ENCODE measurements at places on chromosomes 13 and 19.

DNA sequence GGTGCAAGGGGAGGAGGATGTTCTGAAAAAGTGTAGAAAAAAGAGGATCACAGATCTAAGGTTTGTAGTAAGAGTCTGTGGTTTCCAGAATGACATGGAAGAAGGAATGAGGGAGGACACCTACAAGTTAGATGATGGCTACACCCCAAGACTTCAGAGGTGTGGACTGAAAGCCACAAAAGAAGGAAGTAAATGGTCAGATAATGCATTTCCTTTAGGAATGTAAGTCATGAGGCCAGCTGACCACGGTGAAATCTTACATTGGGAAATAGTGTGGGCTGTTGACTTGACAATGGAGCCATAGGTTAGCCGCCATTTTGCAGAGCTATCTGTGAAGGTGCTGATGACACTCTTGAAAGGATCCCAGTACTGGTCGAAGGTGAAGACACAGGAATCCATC is 25.3 kb upstream of the FBXO27 start:
- DNase-seq = no peak

- peak; percentile 28 for DNase-seq
Measured at GRCh38 chr19:29535214-29535831, 9.5 kb downstream of the VSTM2B start.

- no peak for DNase-seq
Measured at GRCh38 chr13:43879755-43880181, at the start of gene LACC1. LACC1 (plus strand) TSS chr13:43879904; CDS start chr13:43880986, 1,082 bp downstream.

GRCh38 chr19:46209051-46209450 is 20.5 kb upstream of the IGFL1 start:
- no peak for DNase-seq

DNA sequence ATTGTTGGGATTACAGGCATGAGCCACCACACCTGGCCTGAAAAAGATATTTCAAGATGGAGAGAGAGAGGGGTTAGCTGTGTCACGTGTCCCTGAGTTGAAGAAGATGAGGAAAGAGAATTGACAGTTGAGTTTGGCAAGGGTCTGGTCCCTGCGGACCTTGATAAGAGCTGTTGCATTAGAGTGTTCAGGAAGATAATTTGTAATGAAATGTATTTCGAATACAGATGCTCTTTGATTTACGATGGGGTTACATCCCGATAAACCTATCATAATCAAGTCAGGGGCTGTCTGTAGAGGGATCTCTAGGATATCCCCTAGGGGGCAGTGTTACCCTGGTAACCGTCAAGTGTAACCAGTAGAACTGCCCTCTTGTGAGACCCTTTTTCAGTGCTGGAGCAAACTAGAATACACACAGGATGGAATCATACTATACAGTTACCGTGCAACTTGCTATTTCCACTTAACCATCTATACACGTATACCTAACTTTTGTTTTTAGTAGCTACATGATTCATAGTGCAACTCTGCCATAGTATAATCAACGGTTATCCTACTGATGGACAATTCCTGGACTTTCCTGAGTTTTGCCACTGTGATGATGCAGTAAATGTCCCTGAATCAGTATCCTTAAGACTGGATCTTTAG is 1.5 kb upstream of the ELOF1 start:
- DNase-seq = peak; percentile 68

- no peak for DNase-seq
Measured at GRCh38 chr19:47711652-47712242, 1.5 kb upstream of the EHD2 start.

DNA sequence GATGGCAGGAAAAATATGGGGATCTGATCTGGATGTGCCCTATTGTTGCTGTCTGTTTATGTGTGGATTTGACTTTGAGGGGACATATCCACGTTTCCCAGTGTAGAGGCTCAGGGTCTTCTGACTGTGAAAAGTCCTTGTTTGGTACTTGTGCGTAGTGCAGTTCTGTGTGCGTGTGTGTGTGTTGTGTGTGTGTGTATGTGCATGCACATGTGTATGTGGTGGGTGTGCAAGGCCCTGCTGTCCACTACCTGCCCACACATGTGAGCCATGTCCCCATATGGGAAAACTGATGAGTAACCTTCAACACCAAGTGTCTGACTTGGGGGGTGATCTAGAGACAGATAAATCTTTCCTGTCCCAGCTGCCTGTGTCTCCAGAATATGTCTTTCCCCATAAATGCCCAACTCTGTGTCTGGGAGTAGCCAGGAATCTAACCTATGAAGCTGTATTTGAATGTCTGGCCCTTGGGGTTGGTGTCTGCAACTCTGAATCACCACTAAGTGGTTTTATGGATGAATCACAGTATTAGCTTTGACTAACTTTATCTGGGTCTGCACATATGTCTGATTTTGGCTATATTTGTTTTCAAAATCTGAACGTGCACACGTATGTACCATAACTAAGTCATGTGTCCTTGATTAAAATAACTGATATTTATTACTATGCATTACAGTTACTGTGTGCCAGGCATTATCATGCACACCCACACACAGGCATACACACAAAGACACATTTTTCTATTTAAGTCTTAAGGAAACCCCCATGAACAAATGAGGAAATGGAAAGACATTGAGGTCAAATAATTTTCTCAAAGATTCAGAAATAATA is 17.4 kb downstream of the KLK2 start:
- no peak for DNase-seq

DNA sequence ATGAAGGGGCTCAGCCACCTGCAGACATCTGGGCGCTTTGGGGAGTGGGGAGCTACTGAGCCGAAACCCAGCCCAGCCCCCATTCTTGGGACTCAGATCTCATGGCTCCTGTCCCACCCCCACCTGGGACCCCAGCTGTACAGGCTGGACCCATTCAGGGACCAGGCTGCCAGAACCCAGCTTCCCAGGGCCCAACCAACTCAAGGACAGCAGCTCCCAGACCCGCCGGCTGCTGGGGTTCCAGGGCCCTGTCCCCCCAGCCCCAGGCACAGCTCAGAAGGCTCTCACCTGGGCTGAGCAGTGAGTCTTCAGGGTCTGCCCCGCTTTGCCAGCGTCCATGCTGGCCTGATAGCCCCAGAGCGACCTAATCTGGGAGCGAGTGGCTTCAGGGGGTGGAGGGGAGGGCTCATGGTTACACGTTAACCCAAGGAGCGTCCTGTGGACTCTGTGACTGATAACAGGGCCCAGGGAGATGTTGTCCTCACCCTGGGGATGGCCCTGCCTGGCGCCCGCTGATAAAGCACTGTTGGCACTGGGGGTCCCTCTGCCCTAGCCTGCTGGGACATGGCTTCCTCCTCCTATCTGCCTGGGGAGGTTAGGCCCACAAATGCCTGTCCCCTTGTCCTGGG is at the start of gene TMEM86B:
Gene TMEM86B, minus strand, starts transcription at position 361 of the 629 bp plus-strand sequence. Its CDS starts 22 bp downstream, at position 339.
- DNase-seq = no peak

- DNase-seq = no peak
Measured at GRCh38 chr13:40874138-40874779, 84.8 kb downstream of the SLC25A15 start.

- DNase-seq = no peak
Measured at GRCh38 chr13:44879452-44880058, 109.7 kb downstream of the NUFIP1 start.

DNA sequence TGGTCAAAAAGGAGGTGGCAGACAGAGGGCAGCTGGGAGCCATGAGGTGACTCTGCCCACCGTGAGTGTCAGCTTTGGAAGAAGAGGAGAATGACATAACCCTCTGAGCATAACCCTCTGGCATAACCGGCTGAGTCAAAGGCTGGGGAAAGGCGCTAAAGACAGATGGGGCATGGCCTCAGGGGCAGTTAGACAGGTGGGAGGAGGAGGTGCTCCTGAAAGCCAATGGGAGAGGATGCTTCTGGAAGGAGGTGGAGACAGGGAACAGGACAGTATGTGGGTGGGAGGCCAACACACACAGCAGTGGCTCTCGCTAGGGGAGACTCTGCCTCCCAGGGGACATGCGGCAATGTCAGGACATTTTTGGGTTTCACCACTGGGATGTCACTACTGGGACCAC is 17.1 kb downstream of the ELAVL1 start:
- no peak for DNase-seq

DNA sequence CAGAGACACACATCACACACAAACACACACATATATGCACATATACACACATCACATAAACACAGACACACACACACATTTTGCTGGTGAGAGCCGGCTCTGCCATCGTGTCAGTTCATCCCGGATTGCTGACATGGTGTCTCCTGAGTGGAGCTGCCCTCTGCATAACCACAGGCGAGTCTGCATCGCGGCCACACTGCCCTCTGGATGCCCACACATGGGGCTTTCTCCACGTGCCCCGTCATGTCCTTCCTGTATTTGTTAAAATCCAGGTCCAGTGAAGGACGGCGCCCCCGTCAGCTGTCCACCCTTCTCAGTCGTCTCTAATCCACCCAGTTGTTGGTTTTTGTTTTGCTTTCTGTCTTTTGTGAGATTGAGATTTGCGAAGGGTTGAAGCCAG is 52.6 kb upstream of the F7 start:
- DNase-seq = no peak

DNA sequence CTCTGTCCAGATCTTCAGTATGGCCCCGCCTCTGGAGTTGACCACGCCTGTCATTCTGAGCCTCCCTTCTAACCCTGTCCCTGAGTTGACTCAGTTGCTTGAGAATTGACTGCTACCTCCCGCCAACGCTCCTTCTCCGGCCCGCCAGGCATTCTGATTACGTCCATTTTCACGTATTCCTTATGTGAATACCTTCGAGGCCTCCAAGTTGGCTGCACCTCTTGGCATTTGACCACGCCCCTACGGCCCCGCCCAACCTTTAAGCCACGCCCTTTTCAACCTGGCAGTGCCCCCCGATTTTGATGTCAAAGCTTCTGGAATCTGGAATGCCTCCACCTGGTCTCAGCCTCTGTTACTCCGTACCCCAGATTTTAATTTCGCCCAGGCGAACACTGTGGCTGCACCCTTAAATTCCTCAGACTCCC is 1.7 kb upstream of the EML2 start:
- peak; percentile 56 for DNase-seq

DNA sequence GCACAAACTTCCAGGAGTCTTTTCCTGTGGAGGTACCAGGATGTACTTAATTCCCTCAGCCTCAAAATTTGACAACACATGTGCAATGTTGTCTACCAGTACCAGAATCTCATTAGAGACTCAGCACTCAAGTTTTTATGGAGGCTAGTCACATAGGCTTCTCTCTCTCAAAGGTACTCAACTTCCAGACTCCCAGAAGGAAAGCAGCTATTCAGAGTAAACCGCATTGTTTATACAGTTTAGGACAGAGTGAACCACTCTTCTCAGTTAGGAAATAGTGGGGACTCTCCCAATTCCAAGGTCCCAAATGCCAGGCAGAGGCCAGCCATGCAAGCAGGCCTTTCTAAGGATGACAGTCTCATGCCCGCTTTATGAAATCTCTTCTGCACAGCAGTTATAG is 8.5 kb upstream of the C1QTNF9B start:
- no peak for DNase-seq

- DNase-seq = no peak
Measured at GRCh38 chr19:3003046-3003445, 25.7 kb downstream of the TLE6 start.

DNA sequence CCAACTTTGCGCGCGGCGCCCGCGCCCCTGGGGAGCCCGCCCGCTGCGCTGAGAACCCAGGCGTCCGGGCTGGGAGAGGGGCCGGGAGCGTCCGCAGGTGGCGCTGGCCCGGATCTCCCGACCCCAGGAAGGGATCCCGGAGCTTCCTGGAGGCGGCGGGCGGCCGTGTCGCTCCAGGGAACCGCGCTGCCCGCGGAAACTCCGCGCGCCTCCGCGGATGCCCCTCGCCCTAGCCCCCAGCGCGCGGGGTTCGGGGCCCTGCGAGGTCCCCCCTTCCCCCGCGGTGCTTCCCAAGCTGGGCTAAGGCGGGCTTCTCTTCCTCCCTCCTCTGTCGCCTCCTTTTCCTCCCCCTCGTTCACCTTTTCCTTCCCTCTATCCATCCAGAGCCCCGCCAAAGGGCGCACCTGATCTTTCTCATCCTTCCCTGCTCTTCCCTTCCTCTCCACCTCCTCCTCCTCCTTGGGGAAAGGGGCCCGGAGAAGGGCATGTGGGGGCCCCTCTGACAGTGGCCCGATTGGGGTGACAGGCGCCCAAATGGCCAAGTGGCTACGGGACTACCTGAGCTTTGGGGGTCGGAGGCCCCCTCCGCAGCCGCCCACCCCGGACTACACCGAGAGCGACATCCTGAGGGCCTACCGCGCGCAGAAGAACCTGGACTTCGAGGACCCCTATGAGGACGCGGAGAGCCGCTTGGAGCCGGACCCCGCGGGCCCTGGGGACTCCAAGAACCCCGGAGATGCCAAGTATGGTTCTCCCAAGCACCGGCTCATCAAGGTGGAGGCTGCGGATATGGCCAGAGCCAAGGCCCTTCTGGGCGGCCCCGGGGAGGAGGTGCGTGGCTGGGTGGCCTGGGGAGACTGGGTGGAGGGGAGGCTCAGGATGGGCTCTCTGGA is 710 bp downstream of the SHD start:
- no peak for DNase-seq

DNA sequence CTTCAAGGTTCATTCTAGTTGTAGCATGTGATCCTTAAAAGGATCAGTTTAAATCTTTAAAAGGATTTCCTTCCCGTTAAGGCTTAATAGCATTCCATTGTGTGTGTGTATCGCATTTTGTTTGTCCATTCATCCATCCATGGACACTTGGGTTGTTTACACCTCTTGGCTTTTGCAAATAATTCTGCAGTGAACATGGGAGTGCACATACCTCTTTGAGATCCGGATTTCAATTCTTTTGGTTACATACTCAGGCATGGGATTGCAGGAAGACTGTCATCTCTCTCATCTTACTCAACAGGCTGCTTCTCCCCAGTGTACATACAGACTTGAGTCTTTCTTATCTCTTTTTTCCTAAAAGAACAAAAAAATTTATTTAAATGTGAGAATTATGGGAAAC is 1.2 kb downstream of the RNF113B start:
- no peak for DNase-seq

GRCh38 chr19:49431330-49431749 is 6.2 kb downstream of the GFY start:
- no peak for DNase-seq

- no peak for DNase-seq
Measured at GRCh38 chr13:42486711-42487198, 87.2 kb upstream of the TNFSF11 start.

- no peak for DNase-seq
Measured at GRCh38 chr19:47003611-47004465, 15.8 kb upstream of the NPAS1 start.

Data from nephron progenitor cell (in vitro differentiated cells).